Renal pelvis (tissue), 12 donors: ENCODE measurements at places on chromosomes 1 and 21. TPM values are rescaled to one million over a fixed set of nuclear protein-coding genes. Genes with fewer than 3 reads are reported as not detected.

Gene FCRL4
- not detected for polyA plus RNA-seq

Gene CHIA
- not detected for polyA plus RNA-seq

- no peak for DNase-seq
These were observed at the start of gene TAS1R1 for GRCh38 chr1:6554907-6555778. Gene TAS1R1, plus strand, starts transcription at chr1:6555307. Its CDS starts 67 bp downstream, at chr1:6555374.

DNA sequence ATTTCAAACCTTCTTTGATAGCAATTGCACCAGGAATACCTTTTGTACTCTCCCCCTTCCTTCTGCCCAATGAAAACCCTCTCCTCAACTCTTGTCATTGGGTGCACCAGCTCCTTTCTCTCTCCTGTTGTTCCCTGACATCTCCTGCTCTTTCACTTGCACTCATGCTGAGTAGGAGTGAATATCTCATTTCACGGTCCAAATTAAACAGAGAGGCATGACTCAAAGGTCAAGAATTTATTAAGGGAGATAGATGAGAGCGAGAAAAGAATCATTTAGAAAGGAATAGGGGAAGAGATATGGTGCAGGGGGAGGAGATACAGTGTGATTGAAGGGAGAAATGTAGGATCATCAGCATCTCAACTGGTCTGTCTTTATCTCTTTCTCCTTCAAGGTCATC, 22.1 kb downstream of the AIM2 start:
- DNase-seq: no peak

Gene NMNAT2
- polyA plus RNA-seq: 4.6 TPM

Gene TCEA3
- 51.8 TPM for polyA plus RNA-seq

DNA sequence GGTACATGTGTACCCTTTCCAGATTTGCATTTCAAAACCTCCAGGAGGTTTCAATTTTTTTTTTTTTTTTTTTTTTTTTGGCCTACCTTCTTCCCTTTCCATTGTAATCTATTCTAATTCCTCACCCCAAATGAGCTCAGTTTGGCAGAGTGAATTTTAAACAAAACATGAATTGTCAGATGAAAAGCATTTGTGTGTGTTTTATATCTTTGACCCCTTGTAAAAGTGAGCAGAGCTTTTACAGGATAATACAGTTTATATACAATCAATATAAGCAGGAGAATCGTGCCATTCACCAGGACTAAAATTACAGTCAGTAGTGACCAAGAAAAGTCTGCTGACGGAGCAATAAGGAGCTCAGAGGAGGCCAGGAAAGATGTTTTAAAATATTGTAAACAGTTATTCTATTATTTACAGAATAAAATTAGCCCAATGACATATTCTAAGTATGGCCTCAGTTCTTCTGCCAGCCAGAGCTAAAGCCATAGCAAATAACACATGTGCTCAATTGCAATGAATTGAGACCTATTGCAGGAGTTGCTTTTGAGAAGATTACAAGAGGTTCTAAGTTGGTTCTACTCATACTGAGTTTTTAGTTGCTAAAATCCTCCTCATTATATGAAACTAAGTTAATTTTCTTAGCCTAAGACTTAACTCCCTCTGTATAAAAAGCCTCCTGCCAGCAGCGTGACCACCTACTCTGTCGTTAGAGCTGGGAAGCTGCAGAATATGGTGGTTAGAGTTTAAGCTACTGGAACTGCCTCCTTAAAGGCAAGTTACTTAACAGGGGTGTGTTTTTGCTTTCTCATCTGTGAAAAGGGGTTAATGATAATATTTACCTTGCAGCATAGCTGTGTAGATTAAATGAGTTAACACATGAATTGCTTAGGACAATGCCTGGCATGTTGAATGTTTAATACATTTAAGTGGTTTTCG, 50.8 kb upstream of the ZNF326 start:
- no peak for DNase-seq

Gene ORC1
- 8.6 TPM for polyA plus RNA-seq

DNA sequence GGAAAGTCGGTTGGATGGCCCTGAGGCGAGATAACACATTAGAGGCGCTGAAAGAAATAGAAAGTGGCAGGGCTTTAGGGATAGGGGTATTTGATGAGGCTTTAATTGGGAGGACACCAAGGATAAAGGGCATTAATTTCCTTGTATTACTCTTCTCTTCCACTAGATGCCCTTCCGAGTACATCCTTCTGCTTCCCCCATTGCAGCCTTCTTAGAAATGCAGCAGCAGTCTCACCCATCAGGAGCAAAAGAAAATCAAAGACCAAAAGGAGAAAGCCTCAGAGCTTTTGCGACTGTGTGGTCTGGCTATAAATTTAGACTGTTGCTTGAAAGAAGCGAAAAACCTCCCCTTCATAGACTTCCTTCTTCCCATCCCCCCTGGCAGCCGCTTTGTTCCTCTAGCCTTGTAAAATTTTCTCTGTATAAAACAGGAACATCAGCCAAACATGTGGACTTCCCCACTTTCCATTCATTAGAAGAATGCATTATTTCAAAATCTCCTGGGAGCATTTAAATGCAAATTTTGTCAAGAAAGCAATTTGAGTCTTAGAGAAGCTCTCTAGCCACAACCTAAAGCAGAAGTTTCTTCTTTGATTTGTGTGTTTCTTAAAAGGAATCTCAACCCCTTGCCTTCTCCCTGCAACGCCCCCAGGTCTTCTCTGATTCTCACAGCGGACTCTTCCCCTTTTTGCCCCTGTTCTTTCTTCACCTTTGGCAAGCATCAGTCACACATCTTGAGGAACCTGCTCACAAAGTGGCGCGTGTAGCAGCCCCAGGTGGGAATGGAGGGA, 76.6 kb downstream of the NDUFS5 start:
- DNase-seq: peak; percentile 82

DNA sequence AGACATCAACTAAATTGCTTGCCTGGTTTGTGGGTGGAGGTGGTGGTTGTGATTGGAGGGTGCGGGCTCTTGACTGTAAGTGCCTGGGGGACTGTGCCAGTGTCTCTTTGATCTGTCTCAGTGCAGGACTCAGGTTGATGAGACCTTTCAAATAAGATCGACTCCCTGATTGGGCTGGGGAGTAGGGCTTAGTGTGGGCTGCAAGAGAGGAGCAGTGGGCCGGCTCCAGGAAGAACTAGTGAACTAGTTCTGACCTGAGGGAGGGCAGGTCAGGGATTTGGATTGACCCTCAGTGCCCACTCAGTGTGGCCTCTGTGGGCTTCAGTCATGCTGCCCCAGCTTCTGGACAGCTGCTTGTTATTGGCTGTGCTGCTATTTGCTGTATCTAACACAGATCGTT, 130.6 kb upstream of the CACNA1E start:
- DNase-seq: no peak

DNA sequence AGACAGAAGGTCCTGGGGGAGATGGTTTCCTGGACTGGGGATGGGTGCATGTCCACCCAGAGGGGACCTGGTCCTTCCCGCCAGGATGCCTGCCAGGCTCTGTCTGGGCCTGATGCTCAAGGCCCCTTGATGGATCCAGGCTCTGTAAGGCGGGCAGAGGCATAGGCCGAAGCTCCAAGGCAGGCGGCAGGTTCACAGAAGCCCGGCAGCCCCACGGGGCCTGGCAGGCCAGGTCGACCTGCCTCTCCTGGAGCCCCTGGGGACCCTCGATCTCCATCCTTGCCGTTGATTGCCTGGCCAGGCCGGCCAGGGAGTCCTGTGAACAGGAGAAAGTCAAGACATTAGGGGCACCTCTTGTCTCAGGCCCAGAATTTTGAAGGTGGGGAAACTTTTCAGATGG, 16.0 kb downstream of the COL9A2 start:
- no peak for DNase-seq

DNA sequence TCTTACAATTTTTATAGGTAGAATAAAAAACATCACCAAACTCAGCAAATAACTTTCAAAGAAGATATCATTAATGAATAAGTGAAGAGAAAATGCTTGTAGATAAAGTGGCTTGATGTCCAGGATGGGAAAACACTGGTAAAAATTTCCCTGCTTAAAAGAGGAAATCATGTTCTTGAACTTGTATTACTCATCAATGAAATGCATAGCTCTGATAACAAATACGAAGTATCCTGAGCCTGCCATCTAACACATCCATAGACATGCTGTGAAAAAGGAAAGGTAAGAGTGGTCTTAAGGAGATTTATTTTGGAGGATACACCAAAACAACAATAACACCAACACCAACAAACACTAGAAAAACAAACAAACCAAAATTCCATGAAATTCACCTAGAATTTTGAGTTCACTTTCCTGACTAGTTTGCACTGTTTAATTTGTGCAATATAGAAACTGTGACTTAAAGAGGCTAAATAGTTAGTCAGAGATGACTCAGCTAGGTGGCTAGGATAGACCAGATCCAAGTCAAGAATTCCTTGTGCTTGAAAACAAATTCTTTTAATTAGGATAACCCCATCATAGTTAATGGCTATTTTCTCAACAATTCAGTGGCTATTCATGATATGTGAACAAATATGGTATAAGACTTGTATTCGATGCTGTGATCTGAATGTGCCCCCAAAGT, 179.8 kb upstream of the KCNK2 start:
- DNase-seq: no peak

- no peak for DNase-seq
These were observed 10.6 kb downstream of the RGSL1 start for GRCh38 chr1:182460550-182460951.

DNA sequence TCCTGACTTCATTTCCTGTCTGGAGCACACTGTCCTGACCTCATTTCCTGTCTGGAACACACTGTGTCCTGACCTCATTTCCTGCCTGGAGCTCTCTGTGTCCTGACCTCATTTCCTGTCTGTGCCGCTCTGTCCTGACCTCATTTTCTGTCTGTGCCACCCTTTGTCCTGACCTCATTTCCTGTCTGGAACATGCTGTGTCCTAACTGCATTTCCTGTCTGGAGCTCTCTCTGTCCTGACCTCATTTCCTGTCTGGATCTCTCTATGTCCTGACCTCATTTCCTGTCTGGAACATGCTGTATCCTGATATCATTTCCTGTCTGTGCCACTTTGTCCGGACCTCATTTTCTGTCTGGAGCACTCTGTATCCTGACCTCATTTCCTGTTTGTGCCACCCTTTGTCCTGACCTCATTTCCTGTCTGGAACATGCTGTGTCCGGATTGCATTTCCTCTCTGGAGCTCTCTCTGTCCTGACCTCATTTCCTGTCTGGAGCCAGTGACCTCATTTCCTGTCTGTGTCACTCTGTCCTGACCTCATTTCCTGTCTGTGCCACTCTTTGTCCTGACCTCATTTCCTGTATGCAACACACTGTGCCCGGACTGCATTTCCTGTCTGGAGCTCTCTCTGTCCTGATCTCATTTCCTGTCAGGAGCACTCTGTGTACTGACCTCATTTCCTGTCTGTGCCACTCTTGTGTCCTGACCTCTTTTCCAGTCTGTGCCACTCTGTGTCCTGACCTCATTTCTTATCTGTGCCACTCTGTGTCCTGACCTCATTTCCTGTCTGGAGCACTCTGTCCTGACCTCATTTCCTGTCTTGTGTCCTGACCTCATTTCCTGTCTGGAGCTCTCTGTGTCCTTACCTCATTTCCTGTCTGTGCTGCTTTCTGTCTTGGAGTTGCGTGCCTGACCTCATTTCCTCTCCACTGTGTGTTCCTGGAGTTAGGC, 27.6 kb downstream of the SKI start:
- no peak for DNase-seq

GRCh38 chr1:147892216-147892615, 10.4 kb upstream of the GJA8 start:
- no peak for DNase-seq

DNA sequence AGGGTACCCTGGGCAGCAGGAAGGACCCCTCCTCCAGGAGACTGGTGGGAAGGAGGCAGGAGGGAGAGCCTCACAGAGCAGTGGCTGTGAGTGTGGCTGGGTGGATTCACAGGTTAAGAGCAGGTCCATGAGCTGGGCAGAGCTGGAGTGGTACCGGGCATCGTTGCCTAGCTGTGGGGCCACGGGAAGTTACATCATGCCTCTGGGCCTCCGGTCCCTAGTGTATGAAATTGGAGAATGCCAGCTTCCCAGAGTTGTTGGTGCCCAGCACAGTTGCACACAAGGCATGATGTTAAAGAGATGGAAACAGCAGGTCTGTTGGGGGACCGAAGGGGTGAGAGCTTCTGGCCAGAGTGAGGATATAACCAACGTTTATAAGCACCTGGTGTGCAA, 18.5 kb downstream of the FOXO6 start:
- no peak for DNase-seq

- DNase-seq: no peak
These were observed 13.5 kb downstream of the CRABP2 start for GRCh38 chr1:156691665-156692440.

DNA sequence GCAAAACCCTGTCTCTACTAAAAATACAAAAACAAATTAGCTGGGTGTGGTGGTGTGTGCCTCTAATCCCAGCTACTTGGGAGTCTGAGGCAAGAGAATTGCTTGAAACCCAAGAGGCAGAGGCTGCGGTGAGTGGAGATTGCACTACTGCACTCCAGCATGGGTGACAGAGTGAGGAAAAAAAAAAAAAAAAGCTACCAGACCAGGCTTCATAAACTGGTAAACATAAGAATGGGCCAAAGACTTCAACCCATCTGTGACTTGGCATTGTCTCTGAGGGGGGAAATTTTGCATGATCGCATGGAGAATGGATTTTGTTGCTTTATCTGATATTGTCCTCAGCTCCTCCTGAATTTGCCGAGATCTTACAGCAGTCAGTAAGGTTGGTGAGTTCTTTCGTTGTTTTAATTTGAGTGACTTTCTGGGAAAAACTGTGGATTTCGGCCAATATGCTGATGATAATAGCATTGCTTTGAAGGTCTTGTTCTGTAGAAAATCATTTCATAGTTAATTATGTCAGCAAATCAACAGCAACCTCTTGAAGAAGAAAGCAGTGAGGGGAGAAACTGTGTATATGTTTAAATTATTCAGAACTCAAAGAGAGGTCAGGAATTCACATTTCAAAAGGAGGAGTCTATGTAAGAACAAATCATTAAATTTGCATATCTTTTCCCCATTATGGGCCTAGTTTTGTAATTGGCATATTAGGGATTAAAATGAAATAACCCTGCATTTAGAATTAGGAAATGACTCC, 13.1 kb downstream of the FGGY start:
- no peak for DNase-seq

Gene C1orf167
- not detected for polyA plus RNA-seq

DNA sequence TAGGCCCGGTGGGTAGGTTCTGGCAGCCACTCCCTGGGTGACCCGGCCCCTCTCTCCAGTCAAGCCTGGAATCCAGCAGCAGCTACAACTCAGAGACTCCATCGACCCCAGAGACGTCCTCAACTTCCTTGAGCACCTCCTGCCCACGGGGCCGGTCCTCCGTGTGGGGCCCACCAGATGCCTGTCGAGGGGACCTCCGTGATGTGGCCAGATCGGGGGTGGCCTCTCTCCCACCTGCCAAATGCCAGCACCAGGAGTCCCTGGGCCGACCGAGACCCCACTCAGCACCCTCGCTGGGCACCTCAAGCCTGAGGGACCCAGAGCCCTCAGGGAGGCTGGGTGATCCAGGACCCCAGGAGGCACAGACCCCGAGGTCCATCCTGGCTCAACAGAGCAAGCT, 2.7 kb downstream of the MIIP start:
- DNase-seq: no peak

Gene CA6
- not detected for polyA plus RNA-seq

- DNase-seq: no peak
These were observed 64.3 kb upstream of the COL6A1 start for GRCh38 chr21:45917241-45917640.

GRCh38 chr1:94345148-94345721, 73.0 kb upstream of the ABCD3 start:
- DNase-seq: no peak
